ENCODE measurements at places on chromosomes 6 and 20.

DNA sequence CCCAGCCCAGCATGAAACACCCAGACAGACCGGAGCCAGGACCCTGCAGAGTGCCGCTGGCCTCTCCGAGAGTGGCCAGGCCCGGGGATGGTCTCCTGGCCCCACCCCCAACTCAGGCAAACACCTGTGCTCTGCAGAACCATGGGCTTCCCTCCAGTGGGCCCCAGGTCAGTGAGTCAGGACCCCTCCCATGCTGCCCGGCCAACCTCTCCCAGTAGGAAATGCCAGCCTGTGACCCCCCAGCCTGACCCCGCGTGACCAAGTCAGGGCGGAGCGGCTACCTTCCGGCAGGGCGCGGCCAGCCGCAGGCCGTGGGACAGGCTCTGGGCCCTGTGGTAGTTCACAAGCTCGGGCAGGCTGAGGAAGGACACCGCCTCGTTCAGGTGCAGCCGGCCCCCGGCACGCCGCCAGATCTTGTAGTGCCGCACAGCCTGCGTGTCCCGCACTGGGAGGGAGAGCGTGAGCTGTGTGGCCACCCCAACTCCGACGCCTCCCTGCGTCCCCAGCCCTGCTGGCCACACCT is 3.2 kb downstream of the PTK6 start:
- no peak for DNase-seq

DNA sequence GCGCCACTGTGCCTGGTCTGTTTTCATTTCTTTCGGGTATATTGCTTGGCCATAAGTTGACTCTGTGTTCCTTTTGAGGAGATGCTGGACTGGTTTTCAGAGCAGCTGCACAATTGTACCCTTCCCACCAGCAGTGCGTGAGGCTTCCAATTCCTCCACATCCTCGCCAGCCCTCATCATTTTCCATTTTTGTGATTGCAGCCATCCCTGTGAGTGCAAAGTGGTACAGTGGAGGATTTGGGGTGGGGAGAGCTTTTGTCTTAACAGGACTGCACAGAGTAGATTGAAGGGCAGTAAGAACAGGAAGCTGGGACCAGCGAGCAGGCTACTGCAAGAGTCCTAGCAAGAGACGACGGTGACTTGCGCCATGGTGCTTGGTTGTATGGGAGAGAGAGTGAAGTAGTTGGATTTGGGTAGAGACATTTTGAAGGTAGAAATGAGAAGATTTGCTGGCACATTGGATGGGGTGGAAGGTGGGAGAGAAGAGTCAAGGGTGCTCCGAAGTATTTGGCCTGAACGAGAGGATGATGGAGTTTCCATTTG is 18.3 kb downstream of the BCAS4 start:
- DNase-seq, result no peak

DNA sequence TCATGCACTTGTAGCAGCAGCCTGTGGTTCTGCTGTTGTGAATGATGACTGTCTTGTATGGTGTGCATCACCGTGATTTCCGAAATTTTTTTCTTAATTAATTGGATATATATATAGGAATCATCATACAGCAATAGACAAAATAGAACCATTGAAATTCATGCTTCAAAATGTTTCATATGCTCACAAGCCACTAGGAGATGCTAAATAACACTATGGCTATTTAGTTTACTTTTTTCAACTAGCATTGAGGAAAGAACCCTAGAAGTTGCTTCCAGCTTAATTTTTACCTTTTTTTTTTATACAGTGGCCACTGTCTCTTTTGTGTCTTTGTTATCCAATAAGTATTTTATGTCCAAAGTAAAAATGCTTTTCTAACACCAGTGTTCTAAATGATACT is 485.4 kb downstream of the CDKAL1 start:
- DNase-seq, result no peak

GRCh38 chr6:15621203-15622044 is 41.4 kb downstream of the DTNBP1 start:
- DNase-seq, result peak; percentile 86

- DNase-seq, result no peak
Measured at GRCh38 chr6:45045253-45045601, 282.9 kb upstream of the RUNX2 start.

GRCh38 chr6:47749757-47750156 is 32.1 kb upstream of the OPN5 start:
- DNase-seq, result no peak

DNA sequence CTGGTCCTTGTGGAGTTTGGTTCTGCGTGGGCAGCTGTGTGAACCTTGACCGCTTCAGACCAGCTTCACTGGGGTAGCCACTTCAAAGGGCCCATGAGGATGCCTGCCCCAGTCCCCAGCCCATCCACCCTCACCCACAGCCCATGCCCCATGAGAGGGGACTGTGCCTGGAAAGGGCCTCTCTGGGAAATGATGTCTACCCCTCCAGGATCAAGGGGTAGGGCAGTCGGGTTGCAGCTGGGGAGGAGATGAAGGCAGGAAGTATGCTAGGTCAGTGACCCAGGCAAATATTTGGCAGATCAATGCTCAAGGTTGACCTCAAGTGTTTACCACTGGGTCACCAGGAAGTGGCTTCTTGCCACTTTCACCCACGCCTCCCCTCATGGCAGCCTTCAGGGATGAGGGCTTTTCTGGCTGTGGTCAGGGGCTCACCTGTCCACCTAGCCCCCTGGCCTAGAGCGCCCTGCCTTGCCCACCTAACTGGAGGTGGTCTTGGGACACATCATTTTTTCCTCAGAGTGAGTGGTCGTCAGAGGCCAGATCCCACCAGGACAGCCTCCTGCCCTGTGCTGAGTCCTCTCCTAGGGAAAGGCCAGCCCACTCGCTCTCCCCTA is 109.5 kb downstream of the SNX5 start:
- DNase-seq, result peak; percentile 44

DNA sequence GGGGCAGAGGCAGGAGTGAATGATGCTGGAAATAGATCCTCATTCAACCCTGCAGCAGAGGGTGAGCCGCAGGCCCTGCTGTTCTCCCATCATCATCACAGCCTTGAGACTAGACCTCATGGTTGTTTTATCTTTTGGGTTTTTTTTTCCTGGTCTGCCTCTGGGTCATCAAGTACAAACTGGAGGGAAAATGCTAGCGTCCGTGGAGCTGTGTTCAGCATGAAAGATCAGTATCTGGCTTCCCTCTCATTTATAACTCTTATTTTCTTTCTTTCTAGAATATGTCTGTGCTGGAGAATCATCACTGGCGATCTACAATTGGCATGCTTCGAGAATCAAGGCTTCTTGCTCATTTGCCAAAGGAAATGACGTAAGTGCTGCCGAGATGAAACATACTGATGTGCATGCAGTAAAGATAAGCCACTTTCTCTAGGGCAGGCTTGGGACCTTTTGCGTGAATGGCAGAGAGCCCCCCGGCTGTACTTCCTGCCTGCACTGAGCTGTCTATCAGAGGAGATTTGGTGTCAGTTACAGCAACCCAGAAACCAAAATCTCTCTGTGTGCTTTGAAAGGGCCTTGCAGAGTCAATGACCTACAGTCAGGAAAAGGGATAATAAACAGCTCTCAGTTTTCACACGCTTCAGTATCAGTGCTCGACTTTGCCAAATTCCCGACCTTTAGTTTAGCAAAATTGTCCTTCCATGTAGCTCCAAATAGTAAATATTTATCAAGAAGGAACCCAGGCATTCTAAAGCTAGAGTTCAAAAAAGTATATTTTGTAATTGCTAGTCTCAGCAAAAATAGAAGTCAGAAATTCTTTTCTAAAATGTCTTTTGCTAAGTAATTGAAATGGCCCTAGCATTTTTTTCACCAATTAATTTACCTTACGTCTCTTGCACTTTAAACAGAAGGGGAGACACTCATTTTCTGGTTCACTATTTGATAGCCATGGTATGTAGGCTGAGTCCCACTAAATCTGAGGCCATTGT is 76.3 kb downstream of the MTFR2 start:
- no peak for DNase-seq

DNA sequence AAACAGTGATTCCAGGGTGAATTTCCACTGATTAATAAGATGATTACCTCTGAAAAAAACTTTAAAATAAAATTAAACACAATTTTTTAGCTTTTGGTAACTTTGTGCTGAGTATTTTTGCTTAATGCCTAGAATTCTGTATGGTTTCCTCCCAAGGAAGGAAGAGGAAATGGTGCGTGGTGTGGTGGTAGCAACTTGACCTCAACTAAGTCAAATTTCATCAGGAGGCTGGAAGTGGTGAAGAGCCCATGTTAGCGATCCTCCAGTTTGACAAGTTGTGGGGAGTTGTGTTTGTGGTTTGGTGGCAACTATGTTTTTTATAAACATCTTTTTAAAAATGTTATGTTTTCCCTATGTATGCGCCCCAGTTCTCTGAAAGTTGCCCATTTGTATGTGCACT is 5.0 kb upstream of the RTF2 start:
- DNase-seq, result no peak

GRCh38 chr20:49636447-49636846 is 68.5 kb upstream of the PTGIS start:
- no peak for DNase-seq

DNA sequence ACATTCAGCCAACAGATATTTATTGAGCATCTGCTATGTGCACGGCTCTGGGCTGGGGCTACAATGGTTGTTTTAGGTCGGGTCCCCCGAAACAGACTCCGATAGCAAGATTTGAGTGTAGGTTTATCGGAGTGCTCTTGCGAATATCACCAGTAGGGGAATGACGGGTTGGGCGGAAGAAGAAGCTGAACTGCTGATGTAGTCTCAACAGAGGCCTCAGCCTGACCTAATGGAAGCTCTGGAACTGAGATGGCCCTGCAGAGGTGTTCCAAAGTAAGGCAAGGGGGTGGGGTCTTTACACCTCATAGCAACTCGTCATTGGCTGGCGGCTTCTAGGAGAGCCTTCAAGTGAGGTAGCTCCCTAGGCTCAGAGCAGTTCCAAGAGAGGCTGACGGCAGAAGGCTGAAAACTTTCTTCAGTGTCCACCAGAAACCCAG is 1.1 kb downstream of the L3MBTL1 start:
- no peak for DNase-seq

DNA sequence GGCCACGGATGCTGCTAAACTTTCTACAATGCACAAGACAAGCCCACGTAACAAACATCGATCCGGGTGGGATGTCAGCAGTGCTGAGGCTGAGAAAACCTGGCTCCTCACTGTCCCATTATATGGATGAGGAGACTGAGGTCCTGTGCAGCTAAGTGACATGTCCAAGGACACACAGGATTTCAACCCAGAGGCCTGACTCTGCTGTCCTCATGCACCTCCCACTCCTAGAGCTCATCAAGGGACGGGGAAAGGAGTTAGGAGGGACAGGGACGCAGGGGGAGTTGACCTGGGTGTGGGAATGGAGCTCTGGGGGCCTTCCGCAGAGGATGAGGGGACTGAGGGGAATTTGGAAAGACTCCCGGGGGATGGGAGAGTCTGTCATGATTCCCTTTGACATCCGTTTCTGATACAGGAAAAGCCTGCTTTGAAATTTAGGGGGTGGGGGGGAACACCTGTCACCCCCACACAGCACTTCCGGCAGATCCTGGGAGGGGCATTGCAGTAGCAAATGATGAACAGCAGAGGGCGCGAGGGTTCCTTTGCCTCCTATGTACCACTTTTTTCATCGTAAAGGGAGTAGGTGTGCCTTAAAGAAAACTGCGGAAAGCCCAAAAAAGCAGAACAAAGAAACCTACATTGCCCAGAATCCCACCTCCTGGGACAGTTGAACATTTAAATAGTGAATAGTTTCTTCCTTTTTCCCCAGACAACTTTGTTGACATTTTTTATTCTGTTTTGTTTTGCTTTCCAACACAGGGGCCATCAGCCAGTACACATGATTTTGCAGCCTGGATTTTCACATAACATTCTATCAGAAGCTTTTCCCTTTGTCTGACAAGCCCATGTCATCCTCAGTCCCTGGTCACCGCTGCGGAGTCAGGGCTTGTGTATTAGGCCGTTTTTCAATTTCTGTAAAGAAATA is 48.6 kb downstream of the SLC2A10 start:
- DNase-seq, result no peak

- no peak for DNase-seq
Measured at GRCh38 chr20:35979544-35979943, 11.2 kb downstream of the CNBD2 start.

- no peak for DNase-seq
Measured at GRCh38 chr6:83637953-83638352, 70.9 kb downstream of the SNAP91 start.

- DNase-seq, result no peak
Measured at GRCh38 chr6:16759181-16759645, 2.0 kb downstream of the ATXN1 start.

- DNase-seq, result no peak
Measured at GRCh38 chr6:25014791-25015560, 79.2 kb upstream of the RIPOR2 start.

DNA sequence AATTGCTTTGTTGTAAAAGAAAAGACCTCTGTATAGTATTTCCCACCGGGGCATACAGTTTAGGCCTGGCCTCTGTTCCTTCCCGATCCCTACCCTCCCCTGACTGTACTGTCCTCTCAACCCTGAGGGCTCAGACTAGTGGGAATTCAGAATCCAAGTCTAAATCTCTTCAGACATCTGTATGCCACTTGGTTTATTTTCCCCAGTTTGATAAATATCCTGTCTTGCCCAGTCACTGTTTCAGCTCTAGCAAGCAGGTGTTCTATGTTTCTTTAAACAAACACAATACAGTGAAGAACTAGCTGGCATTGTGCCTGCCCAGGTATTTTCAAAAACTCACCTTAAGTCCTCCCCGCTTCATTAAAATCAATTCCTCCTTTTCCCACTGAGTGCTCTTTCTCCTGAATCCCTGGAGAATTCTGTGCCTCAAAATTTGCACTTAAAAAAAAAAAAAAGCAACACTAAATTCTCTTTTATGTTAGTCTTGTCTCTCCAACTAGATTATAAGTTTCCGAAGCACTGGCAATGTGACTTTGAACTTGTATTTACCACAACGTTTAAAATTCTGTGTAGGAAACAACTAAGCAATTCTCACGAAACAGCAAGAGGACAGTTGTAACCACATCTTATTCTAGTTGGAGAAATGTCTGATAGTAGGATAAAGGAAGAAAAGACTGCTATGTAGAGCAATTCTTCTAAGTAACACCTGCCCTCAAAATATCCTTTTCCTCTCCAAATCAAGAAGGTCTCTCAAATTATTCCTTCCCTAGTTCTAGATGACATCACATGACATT is 112.0 kb upstream of the CARMIL1 start:
- no peak for DNase-seq

- DNase-seq, result no peak
Measured at GRCh38 chr6:46368169-46368536, 123.1 kb downstream of the RCAN2 start.

DNA sequence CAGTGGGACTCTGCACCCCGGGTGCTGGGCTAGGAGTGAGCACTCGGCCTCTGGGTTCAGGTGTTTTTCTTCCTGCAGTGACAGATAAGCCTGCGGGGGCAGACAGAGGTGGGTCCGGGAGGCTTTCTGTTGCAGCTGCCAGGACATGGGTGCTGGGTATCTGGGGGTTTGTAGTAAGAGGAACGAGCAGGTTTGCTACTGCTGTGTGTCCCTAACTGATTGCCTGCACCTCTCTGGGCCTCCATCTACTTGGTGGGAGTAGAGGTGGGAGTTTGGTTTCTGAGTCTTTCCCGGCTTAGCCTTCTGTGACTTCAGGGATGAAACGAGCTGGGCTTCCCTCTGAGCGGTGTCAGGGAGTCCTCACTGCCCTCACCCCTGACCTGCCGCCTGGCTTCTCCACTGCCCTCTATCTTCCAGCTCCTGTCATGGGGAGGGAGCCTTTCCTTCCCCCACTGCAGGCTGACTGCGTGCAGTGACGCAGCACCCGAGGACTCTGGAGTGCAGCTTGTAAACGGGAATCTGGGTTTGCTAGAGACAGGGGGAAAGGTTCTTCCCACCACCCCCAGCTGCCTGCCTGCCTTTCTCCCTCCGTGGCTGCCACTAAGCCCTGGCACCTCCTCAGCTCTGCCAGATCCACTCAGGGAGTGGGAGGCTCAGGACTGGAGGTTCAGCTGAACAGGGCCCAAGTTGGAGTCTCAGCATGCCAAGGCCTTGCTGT is 6.7 kb downstream of the DLGAP4 start:
- peak; percentile 72 for DNase-seq
